Vagina (tissue), 2 donors: ENCODE measurements at places on chromosomes 13 and 19.

GRCh38 chr19:30760014-30760413 is 387.8 kb downstream of the ZNF536 start:
- no peak for DNase-seq

DNA sequence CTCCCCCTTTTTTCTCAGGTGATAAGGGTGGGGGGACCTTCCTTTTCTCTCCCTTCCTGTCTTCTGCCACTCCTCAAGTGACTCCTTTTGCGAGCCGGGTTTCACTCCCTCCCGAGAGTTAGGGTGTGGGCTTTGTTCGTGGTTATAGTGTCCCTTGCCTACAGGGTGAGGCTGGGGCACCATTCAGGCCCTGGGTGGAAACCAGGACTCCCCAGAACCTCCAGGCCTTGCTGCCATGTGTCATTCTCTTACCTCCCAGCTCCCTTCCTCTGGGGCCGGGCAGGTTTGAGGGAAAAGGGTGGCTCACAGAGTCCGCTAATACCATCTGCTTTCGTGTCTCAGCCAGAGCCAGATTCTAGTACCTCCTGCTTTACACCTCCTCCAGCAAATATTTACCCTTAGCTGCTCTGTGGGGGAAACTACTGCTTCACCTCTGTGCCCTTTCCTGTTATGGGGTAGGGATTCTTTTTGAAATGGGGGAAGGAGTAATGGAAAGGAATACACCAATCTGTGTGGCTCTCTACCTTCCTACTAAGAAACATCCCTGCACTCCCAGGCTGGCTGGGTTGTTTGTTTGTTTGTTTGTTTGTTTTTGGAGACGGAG is 2.8 kb downstream of the ACTN4 start:
- DNase-seq, result no peak

GRCh38 chr19:15402411-15403150 is 16.2 kb downstream of the AKAP8L start:
- DNase-seq, result no peak

DNA sequence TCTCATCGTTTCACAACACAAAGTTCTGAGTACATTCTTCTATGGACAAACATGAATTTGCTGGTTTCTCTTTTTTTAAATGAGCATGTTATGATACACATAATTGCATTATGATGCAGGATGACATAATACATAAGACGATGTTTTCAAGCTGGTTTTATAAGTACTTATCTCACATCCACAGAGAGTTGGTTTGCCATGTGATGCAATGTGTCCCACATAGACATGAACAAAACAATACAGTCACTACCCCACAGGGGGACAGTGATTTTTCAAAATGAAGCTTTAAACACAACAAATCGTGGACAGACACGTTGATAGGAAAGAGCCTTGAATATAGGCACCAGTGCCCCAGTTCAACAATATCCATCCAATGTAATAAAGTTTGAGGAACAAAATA is 447.1 kb downstream of the KLF12 start:
- no peak for DNase-seq

GRCh38 chr19:46407856-46408663 is 5.3 kb downstream of the CCDC8 start:
- DNase-seq, result no peak

DNA sequence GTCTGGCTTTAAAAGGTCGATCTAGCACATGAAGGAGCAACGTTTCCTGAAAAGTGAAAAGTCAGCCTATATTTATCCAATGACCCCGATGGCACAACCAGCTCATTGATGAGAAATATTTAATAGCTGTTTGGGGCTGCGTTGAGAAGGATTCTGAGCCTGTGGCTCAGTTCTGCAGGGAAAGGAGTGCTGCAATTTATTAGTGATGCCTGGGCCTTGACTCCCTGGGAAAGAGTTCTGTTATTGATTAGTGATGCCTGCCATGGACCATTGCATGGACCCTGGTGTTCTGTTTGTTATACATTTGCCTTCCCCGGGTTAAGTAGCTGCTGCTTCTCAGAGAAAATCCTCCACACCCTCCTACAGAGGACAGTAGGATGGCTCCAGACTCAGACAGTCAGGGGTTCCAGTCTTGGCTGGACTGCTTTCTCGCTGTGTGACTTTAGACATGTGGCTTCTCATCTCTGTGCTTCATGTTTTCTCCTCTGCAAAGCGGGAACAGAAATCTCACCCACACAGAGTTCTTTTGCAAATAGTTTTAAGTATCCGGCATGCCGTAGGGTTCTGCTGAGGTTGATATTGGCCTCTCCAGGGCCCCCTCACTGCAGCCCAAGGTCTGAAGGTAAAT is 17.7 kb upstream of the PTPRS start:
- DNase-seq, result no peak

GRCh38 chr13:109657395-109657794 is 129.0 kb downstream of the IRS2 start:
- no peak for DNase-seq

DNA sequence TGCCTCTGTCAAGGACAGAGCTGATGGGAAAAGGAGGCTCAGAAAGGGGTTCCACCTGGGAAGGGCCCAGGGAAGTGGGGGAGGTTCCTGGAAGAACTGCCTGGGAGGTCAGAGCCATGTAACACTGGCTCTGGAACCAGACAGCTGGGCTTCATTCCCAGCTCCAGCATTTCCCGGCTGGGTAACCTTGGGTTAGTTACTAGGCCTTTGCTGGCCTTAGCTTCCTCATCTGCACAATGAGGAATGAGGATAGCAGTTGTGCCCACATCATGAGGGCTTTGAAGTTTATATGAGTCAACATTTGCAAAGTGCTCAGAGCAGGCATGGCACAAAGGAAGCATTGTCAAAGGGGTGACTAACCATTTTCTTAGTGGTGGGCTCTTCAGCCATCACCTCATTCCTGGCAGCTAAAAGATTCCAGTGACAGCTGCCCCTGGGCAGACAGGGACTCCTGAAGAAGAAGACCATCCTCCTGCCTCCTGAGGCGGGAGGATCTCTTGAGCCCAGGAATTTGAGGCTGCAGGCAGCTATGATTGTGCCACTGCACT is 1.7 kb upstream of the DNAJB1 start:
- DNase-seq, result no peak

- DNase-seq, result no peak
Observed at GRCh38 chr13:37340901-37341670, 235.6 kb upstream of the CSNK1A1L start.

- no peak for DNase-seq
Observed at GRCh38 chr19:39341129-39341718, 997 bp upstream of the SAMD4B start.

- DNase-seq, result no peak
Observed at GRCh38 chr19:13882836-13883235, 5.9 kb downstream of the NANOS3 start.

DNA sequence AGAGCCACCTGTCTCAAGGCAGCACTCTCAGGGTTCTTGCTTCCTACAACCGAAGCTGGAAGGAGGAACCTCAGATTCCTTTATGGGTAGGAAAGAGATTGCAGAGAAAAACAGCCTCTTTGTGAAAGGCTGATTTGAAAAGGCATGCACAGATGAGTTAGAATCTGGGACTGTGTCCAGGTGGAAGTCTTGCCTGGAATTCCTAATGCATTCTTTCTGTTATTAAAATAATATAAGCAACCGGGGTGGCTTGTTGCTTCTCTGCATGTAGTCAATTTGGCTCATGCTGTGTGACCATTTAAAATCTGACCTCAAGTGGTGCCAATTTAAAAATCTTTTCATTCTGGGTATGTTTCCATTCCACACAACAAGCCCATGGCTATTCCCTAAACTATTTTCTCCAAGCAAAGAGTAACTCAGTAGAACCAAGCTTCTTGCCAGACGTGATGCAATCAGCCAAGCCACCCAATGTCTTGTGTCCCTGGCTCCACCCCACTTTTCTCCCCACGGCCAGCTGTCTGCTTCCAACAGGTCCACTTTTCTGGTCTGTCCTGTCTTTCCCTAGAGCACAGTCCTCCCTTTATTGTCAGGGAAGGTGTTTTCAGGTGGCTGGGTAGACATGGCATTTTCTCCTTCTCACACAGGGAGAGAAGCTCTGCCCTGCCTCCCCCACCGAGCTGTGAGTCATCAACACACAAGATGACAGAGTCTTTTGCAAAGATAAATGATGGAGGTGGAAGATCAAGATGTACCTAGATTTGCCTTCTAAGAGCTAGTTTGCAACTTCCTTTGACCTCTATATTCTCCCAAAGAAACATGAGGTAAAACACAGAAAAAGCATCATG is 394.3 kb downstream of the FOXO1 start:
- no peak for DNase-seq

GRCh38 chr13:33016414-33017322 is at the start of gene KL:
KL (plus strand) TSS chr13:33016423; CDS start chr13:33016441, 18 bp downstream.
- DNase-seq, result no peak

GRCh38 chr19:39982883-39983282 is 11.9 kb downstream of the PSMC4 start:
- DNase-seq, result no peak
